ENCODE measurements at places on chromosomes 6 and 20.

GRCh38 chr6:142722012-142722411 is 223.0 kb downstream of the HIVEP2 start:
- DNase-seq: no peak

GRCh38 chr20:48584391-48585060 is 243.3 kb downstream of the PREX1 start:
- no peak for DNase-seq

DNA sequence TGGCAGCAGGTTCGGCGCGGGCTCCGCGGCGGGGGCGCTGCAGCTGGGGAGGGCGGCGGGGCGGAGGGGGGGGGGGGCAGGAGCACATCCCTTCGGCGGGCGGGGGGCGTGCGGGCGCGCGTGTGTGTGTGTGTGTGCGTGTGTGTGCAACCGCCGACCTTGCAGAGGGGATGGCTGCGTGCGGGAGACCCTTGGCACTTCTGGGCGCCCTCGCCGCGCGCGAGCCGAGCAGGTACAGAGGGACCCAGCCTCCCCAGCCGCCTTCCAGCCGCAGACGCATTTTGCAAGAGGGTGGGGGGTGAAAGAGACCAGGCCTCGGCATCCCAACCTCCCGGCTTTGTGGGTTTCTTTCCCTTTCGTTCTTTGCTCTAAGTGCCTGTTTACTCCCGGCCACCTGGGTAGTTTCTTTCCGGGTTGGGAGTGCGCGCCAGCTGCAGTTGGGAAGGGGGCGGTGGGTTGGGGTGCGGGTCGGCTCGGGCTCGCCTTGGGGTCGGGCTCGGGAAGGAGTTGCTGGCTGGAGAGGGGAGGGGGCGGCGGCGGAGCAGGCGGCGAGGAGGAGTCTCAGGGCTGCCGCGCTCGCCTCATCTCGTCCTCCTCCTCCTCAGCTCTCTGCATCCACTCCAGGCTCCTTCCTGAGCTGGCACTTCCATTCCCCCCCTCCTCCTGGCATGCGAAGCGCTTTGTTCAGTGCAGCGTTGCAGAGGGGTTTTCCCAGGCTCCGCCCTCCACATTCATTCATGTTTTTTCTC is 620 bp downstream of the HIVEP1 start:
- DNase-seq: no peak

DNA sequence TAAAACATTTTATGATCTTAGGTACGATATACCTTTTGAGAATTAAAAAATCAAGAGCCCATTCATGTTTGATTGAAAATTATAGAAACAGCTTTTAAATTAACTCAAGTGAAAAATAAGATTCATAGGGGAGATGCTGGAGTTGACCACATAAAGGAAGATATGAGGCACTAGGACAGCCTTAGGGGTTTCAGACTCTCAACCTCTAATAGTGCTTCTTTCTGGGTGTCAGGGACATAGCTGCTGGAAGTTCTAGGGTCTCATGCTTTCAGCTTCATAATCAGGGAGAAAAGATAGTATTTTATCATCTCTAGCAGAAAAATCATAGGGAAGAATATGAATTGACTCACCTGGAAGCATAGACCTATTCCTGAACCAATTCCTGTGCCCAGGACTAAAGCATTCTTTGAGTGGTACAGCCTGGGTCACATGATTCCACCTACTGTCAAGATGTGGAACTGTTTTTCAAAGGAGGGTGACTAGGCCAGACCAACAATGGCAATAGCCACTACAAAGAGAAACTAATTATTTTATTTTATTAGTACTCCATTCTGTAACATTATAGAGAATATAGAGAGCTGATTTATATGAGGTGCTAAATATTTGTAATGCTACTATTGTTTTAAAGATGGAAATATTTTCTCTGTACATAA is 27.8 kb upstream of the CENPW start:
- DNase-seq: no peak

DNA sequence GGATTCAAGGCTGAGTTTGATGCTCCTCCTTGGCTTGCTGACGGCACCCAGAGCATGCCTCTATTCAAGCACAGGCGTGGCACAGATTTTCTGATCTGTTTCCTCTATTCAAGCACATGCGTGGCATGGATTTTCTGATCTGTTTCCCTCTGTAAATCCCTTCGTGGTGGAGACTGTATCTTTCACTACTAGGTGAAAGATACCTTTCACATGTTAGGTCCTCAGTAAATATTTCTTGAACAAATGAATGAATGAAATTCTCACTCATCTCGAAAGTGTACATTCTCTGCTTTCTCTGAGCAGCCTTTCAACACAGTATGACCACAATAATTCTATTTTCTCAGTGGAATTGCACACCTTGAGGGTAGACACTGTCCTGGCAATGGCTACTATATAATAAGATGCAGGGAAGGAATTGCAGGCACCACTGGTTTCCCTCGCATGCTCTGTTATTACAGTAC is 72.6 kb upstream of the F13A1 start:
- no peak for DNase-seq

- no peak for DNase-seq
Observed at GRCh38 chr20:58706150-58706892, 13.7 kb downstream of the NPEPL1 start.

DNA sequence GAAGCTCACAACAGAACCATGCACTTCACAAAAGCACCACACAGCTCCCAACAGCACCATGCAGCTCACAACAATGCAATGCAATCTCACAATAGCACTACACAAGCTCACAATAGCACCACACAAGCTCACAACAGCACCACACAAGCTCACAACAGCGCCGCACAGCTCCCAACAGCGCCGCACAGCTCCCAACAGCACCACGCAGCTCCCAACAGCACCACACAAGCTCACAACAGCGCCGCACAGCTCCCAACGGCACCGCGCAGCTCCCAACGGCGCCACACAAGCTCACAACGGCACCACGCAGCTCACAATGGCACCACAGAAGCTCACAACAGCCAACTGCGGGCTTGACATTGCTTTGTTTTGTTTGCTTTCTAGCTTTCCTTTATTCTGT is 198.1 kb downstream of the DLL1 start:
- DNase-seq: no peak

DNA sequence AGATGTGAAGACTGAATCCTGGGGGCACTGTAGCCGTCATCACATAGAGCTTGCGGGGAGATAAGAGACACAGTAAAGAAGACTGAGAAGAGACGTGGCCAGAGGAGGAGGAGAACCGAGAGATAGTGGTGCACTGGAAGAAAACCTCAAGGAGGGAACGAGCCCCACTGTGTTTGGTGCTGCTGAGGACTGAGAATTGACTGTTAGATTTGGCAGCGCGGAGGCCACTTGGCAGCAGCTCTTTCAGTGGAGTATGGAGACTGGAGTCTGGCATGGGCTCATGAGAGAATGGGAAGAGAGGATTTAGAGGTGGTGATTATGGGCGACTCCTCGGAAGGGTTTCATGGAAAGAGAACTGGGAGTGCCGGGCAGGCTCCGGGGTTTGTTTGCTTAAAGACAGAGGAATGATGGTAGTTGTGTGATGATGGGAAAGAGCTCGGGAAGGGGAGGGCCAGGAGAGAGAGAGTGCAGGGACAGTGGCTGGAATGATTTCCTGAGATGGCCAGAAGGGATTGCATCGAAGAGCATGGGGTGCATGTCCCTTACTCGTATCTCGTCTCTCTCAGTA is 18.0 kb downstream of the CDYL start:
- DNase-seq: no peak

GRCh38 chr20:59781226-59781625 is 152.2 kb downstream of the SYCP2 start:
- no peak for DNase-seq

GRCh38 chr20:53513489-53514298 is 79.9 kb downstream of the ZNF217 start:
- no peak for DNase-seq

DNA sequence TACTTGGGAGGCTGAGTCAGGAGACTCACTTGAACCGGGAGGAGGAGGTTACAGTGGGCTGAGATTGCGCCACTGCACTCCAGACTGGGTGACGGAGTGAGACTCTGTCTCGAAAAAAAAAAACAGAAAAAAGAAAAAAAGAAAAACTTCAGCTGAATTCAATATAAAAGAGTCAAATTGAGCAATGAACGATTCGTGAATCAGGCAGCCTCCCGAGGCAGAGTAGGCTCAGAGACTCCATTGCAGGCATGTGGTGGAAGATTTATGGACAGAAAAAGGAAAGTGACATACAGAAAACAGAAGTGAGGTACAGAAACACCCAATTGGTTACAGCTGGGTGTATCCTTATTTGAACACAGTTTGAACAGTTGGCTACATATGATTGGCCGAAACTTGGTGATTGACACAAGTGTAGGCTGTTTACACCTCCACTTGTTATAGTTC is 56.3 kb downstream of the HLA-DPB1 start:
- no peak for DNase-seq

GRCh38 chr20:57332105-57333089 is 2.8 kb downstream of the SPO11 start:
- no peak for DNase-seq

- no peak for DNase-seq
Observed at GRCh38 chr6:5976811-5977210, 29.9 kb downstream of the NRN1 start.

DNA sequence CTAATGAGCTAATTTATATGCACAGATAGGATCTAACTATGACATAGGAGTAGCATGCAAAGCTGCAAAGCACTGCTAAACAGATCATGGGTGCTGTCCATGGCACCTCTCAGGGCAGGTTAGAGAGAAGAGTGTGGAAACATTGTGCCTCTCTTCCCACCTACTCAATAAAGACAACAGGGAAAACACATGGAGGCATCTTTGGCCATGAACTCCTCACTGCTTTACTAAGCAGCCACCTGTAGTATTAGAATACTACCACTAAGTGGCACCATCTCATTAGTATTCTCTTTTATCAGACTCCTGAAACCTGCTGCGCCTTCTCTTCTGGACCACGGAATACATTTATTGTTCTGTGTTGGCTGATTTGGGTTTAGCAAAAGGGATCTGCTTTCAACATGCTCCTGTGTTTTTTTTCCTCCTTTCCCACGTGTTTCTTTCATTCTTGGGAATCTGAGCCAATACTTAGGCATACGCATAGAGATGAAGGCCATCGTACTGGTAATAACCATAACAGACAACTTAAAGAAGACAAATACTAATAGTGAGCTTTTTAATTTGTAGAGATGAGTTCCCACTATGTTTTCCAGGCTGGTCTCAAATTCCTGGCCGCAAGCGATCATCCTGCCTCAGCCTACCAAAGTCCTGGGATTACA is 9.4 kb upstream of the HDDC2 start:
- no peak for DNase-seq

DNA sequence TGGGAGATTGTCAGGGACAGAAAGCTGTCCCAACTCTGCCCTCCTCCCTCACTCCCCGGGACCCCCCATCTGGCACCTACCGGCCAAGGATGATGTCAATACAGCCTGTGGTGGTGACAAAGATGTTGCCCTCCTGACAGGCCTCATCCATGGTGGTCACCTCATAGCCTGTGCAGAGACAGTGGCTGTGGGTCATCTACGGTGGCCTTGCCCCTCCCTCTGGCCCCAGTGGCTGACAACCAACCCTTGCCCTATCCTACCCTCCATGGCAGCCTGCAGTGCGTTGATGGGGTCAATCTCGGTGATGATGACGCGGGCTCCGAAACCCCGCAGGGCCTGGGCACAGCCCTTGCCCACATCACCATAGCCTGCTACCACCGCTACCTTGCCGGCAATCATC is 12.7 kb downstream of the AHCY start:
- no peak for DNase-seq

DNA sequence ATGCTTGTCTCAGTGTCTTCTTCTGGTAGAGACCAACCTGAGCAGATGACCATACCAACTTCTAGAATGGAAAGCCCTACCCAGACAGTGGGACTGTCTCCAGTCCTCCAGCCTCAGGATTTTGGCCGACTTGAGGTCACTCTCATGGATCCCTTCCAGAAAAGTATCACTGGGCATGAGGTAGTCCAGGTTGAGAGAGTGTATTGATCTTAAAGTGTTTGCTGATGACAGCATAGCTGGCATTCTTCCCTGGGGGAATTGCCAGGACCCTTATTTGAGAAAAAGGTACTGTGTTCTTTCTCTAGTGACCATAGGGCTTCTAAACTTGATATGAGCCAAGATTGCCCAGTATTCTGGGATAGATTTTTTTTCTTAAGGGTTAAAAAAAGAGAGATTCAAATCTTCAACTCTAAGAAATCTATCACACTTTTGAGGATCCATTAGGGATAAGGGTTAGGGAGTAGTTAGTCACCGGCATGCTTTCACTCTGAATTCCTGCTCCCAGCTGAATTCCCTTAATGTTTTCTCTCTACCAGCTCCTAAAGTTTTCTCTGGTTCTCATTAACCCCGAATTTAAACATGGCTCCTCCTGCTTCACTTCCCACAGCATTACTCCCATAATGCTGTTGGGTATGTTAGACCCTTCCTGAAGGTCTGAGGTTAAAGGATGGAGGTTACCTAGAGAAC is 73.6 kb upstream of the FLRT3 start:
- no peak for DNase-seq

GRCh38 chr6:112188906-112189305 is 65.5 kb downstream of the LAMA4 start:
- DNase-seq: no peak

DNA sequence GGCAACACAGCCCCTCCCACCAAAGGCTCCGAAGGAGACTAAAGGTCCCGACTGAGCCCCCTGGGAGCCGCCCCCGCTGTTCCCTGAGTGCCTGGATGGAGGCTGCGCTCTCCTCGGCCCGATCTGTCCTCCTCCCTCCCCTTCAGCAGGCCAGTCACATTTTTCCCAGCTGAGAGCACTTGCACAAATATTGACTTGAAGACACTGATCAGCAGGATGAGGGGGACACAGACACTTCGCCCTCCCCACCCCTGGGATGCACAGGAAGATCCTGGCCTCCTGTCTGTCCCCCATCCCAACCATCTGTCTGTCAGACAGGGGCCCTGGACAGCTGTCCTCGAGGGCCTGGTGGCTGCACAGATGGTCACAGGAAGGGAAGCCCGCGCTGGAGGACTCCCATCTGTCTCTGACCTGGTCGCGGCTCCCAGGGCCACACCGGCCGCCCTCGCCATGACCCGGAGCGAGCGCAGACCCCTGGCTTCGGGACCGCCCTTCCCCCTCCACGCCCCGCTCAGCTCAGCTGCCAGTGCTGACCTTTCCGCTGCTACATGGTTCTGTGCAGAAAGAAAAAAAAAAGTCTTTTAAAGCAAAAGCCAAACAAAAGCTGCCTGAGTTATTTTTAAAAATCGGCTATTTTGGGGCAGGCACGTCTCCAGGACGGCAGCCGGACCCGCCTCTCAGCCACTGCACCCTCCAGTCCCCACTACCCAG is 11.1 kb downstream of the LAMA5 start:
- no peak for DNase-seq

DNA sequence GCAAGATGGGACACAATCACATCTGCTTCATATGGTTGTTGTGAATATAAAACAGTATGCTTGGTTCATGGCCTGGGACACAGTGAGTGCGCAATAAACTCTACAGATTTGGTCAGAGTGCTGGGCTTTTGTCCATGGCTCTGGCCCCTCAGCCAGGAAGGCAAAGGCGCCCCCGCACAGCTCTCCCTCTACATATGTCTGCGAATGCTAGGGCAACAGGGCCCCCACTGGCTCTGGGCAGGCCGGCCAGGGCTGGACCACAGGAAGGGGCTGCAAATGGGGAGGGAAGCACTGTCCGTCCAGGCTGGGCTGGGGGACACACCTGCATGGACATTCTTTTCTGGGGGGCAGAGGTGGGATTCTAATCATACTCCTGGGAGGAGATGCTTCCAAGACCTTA is 151.8 kb upstream of the MLN start:
- DNase-seq: no peak
